ENCODE measurements at places on chromosomes 4 and X.
A peak's percentile ranks its signal among the peaks of the same experiment; 100 is the strongest.

DNA sequence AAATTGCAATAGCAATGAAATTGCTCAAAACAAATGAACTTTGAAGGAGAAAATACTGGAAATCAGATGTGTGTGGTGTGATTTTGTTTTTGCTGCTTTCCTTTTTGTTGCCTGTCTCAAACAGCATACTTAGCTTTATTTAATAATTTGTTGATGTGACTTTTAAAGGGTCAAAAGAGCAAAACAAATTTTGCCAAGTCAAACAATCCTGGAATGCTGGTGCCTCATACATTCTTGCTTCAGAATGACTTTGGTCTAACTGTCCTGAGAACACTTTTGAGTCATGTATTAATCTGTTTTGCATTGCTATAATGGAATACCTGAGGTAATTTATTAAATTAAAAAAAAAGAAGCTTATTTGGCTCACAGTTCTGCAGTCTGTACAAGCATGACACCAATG lies 3.4 kb downstream of the PF4V1 start:
- peak; percentile 76 for DNase-seq

DNA sequence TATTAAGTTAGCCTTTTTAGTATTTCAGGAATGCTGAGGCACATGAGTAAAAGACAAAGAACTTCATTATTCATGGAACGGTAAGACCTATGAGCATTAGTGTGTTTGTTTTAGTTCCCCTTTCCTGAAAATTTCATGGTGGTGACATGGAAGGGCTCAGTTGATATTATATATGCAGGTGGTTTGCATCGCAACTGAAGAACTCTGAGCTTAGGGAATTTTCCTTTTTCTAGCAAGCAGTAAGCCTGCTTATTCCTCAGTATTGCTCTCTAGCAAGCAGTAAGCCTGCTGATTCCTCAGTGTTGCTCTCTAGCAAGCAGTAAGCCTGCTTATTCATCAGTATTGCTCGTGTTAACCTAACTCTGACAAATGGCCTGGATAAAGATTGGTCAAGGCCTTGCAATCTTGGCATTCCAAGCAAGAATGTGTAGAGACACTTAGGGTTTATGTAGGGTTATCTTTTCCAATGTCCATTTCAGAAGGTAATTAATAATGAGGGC lies 37.7 kb upstream of the MAGEB18 start:
- no peak for DNase-seq

GRCh38 chrX:74234818-74235217 lies 69.2 kb upstream of the ZCCHC13 start:
- DNase-seq: no peak

DNA sequence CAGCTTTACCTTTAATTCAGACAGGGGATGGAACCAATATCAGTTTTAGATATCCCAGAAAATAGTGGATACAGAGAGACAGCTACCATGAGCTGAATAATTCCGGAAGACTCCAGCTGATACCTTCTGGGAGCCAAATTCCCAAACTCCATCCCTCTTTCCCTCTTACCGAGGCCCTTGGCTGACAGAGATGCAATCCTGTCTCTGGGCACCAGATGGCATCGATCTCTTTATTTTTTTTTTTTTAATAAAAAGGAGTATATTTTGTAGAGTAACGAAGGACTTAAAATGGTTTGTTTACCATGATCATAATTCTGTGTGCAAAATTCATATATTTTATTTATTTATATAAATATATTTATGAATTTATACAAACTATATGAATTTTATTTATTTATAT lies 31.0 kb downstream of the RAB40A start:
- DNase-seq: no peak

DNA sequence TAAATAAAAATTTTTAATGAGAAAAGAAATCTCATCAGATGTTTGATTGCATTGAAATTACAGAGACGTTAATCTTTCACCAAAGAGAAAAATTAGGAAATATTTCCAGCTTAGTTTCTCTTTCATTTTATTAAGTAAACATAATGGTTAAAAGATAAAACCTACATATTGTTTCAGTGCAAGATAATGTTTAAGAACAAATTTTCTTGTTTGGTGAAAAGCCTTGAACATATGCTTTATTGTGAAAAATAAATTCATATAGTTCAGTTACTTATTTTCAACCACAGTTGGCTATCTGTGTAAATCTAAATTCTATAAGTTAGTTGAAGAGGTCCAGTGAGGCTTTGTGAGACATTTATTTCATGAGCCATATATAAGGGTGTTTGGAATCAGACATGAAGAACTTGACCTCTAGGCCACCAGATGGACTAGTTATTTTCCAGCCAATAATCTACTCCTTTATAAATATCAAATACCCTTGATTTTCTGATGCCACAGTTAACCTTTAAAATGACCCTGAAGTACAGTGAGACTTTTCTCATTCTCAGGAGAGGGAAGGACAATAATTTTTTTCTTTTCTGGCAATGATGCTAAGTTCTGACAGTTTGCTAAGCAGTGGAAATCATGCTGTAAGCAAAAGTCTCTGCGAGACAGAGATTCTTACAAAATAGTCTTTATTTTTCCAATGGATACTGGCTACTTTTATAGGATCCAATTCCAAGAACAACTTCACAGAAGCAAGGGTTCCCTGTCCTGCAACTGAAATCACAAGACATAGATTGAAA lies 2.5 kb downstream of the ARSJ start:
- DNase-seq: no peak

DNA sequence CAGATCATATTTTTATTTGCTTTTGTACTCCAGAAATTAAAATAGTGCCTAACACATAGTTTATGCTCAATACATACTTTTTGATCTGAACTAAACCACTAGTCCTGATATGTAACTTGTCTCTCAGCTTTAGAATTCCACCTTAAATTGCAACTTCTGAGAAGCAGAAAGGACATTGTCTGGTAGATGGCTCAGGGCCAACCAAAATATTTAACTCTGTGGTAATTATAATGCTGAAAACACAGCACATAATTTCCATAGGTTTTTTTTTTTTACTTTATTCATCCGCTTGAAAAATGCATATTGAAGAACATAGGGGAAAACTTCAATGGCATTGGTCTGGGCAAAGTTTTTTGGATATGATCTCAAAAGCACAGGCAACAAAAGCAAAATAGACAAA lies 59.3 kb downstream of the AREG start:
- no peak for DNase-seq

GRCh38 chrX:69226459-69227158 lies 61.4 kb upstream of the PJA1 start:
- DNase-seq: no peak

DNA sequence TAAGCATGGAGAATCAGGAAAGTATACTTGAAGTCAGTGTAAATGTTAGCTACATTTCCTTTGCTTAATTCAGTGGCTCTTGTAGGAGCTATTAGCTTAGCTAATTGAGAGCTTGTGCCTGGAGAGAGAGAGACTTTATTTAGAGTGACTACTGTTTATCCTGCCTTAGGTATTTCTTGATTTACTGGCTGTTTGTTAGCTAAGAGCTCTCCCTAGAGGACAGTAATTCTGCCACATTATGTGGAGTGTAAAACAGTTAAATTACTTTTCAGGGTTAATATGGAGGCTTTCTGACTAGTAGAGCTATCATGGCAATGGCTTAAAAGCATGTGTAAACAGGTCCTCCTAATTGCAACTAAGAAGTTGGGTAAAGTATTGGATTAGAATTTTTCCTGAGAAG lies 306.5 kb upstream of the TECRL start:
- no peak for DNase-seq

All from NCI-H460 (cell line).